ENCODE measurements at places on chromosomes 1 and 21.

DNA sequence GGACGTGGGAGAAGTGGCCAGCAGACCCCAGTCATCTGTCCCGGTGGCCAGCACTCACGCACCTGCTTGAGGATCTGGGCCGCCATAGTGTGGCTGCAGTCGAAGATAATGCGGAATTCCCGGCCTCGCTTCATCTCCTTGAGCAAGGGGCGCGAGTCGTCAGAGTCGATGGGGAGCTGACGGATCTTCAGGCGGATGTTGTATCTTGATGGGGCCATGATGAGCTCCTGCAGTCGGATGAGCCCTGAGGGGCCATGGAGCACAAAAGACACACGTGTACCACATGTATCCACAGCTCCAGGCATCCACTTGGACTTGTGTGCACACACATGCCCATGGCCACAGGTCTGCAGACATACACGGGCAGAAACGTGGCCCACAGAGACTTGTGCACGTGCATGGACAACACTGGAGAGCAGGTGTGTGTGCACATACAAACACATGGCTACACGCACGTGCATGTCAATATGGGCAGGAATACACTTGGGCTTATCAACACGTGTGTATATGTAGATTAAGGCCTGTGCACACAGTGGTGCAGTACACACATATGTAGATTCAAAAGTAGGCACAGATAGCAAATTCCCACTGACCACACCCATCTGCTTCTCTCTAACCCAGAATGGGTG is 162.1 kb downstream of the GRIK3 start:
- DNase-seq = no peak

- DNase-seq = peak; percentile 11
These were observed 60.8 kb upstream of the PGD start for GRCh38 chr1:10338047-10338446.

DNA sequence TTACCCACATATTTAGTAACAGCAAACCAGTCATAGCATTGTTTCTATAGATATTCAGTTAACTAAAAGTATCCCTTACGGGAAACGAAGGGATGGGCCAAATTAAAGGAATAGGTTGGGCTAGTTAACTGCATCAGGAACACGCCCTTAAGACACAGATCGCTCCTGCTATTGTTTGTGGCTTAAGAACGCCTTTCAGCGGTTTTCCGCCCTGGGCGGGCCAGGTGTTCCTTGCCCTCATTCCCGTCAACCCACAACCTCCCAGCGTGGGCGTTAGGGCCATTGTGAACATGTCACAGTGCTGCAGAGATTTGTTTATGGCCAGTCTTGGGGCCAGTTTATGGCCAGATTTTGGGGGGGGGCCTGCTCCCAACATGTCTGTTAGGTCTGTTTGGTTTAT is 14.7 kb downstream of the TNFRSF18 start:
- DNase-seq = no peak

DNA sequence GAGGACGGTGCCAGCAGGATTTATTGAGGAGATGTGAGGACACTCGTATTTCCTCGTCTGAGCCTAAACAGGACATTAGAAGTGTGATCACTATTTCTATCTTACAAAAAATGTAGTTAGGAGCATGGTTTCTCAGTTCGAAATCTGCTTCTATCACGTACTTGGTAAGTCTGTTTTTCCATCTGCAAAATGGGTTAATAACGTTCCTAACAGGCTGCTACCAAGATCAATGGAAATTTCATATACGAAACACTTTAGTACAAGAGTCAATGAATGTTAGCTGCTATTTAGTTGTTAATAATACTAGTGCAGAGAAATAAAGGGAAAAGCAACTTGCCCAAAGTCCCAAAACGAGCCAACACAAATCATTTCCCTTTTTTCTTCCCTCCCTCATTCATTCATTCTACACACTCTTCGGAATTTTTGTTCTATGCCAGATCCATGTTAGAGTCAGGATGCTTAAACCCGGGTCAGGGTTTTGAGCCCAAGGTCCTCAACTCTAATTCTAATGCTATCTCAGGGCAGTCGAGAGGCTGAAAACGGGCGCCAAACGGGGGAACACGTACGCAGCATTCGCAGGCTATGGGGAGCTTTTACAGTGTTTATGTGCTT is 608 bp downstream of the SNRNP40 start:
- peak; percentile 21 for DNase-seq

DNA sequence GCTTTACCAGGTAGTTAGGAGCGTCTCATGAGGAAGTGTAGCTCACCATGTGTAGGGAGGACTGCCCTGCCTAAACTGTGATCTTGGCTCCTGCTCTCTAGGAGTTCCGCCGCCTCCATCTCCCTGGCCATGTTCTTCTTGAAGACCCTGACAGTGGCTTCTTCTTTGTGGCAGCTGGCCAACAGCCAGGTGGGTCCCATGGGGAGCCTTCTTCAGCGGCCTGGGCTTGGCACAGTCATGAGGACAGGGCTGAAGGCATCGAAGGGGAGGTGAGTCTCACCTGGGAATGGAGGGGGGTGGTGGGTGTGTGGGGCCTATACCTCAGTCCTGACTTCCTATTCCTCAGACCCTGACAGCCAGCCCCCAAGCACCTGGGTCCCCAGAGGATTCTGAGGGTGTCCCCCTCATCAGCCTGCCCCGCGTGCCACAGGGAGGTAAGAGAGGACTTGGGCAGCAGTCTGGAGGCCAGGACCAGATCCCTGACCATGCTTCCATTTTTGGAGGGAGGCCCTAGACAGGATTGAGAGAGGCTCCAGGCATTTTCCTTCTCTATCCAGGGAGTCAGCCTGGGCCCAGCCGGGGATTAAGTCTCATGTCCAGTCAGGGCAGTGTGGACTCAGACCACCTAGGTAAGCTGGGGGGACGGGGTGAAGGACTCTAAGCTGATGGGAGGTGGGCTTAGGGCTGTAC is 21.4 kb downstream of the HYI start:
- no peak for DNase-seq

DNA sequence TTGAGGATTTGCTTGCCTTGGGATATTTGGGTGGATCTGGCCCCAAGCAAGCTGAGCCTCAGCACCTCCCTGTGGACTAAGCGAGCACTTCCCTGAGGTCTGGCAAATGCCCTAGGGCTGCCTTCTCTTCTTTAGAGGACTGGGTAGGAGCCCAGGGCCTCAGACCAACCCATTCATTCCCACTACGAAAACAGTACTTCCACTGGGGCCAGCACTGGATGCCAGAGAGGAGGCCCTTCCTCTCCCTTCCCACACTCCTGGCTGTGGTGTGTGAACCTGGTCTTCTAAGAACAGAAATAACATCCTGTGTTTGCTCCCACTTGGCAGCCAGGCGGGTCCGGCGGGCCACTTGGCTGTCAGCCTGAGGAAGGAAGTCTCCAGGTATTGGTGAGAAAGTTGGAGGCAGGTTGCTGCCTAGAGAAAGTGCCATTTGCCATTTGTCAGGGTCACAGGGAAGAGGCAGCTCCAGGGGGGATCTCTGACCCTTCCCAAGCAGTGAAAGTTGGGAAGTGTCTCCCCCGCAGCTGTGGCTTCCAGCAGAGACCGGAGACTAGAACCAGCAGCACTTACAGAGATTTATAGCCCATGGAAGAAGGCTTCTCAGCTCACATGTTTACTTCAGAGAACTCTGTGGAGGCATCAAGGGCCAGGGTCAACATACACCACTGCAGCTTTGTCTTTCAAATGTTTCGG is 323.5 kb downstream of the SIPA1L2 start:
- no peak for DNase-seq

- DNase-seq = no peak
These were observed 33.9 kb upstream of the PUM1 start for GRCh38 chr1:31099293-31100032.

DNA sequence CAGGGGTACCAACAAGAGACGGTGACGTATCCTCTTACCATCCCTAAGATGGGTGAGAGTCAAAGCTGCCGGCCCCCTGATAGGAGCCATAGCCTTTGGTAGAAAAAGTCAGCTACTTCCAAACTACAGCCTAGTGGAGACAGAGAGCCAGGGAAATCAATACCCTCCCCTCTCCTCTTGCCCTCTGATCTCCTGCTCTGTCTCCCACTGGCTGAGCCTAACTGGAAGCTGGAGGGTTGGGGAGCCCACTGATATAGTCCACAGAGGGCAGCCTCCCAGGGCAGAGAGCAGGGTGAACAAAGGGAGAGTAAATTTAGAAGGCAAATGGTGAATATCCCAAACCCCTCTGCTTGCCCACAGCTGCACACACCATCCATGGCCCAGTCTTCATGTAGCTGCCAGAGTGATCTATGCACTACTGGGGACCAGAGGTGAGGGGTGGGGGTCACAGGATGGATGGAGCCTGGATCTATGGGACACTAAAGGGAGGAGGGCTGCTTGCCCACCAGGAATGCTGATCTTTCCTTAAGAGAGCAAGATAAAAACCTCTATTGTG is 80.0 kb downstream of the DHRS3 start:
- no peak for DNase-seq

DNA sequence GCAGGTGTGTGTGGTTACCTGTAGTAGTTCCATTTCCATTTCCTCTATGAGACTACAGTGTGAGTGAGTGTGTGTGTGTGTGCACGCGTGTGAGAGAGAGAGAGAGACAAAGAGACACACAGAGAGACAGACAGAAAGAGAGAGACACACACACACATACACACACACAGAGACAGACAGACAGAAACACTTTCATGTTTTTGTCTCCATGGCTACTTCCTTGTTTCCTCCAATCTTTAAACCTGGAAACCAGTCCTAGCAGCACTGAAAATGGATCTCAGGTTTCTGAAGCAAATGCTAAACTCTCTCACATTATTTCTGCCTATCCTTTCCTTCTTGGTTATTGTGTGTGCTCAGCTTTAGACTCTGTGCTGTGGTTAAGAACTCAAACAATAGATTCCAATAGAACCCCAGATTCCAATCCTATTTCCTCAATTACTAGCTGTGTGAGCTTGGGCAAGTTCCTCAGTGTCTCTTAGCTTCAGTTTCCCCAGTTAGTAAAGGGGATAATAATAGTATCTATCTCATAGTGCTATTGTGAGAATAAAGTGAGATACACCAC is 22.4 kb upstream of the ABCD3 start:
- no peak for DNase-seq

- DNase-seq = no peak
These were observed 69.2 kb downstream of the DTL start for GRCh38 chr1:212104586-212105325.

DNA sequence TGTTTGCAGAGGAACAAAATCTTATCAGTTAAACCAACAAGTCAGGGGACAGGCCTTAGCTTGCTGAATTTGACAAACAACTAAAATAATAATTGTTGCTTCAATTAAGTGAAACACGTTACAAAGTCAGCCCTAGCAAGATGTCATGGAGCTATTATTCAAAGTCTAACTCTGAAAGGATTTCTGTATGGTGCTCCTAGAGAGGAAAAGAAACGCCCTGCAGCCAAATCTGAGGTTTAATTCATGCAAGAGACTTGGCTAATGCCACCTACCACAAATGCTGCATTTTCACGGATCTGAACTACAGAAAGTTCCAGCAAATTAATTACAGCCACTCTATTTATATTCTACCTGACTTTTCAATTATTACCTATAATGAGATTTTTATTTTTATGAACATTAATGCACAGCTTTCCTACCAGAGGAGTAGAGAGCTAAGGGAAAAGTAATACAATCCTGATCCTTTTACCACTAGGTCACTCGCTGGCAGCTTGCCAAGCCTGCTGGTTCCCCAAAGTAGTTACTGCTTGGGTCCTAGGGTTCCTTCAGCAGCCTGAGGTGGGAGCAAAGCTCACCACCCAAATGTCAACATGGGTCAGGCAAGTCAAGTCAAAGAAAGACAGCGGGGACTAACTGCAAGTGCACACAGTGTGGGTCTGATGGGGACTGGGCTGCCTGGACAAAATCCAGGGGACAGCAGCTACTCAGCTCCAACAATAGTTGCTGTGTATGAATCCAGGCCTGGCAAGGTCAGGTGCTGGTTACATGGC is 8.5 kb downstream of the COLGALT2 start:
- no peak for DNase-seq

DNA sequence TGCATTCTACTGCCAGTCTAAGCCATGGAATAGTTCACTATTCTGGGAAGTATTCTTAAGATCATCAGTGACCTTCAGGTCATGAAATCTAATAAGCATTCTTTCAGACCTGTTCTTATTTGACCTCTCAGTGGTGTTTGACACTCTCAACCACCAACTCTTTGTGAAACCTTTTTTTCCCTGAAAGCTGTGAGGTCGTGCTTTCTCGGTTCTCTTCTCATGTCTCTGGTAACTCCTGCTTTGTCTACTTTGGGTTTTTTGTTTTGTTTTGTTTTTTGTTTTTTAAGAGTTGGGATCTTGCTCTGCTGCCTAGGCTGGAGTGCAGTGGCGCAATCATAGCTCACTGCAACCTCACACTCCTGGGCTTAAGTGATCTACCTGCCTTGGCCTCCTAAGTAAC is 56.3 kb downstream of the POU2F1 start:
- no peak for DNase-seq

- DNase-seq = peak; percentile 53
These were observed 1.2 kb downstream of the PABPC4 start for GRCh38 chr1:39575191-39576015.

Measured in NCI-H2081 (cell line).